ENCODE measurements at places on chromosomes 2 and 18. TPM values are rescaled to one million over a fixed set of nuclear protein-coding genes. Genes with fewer than 3 reads are reported as not detected.
A peak's percentile ranks its signal among the peaks of the same experiment; 100 is the strongest.

GRCh38 chr18:47247036-47247415 lies 4.4 kb downstream of the SKOR2 start:
- DNase-seq: no peak
- H3K4me1 ChIP-seq: peaks cover 4% of the 10 kb centered on the region
- H3K4me3 ChIP-seq: no peak overlapping the region
- H3K27me3 ChIP-seq: peaks cover 70% of the 10 kb centered on the region
- H3K27ac ChIP-seq: no peak overlapping the region

GRCh38 chr2:60527762-60528161 lies 25.7 kb downstream of the BCL11A start:
- peak overlapping the region; percentile 45 for H3K27ac ChIP-seq
- no peaks in the 10 kb centered on the region for H3K36me3 ChIP-seq
- no peak for DNase-seq

GPR75 gene
- 1.2 TPM for total RNA-seq

DNA sequence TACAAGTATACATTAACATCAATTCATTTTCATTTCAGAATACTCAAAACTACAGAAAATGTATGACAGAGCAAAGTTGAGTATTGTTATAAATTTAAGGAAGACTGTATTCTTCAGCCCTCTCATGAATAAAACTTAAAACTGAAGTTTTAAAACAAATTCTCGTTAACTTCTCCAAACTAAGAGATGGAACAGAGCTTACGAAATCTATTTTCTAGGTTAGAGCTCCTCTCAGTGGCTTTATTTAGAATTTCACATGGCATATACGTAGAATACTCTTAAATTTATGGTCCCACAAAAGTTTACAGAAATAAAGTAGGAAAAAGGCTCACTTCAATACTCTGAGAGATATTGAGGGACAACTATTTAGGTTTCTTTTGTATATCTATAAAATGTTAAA lies 612.1 kb downstream of the KCNJ3 start:
- no peak overlapping the region for H3K27ac ChIP-seq
- H3K36me3 ChIP-seq: no peaks in the 10 kb centered on the region
- peaks cover 8% of the 10 kb centered on the region for H3K27me3 ChIP-seq
- no peak overlapping the region for H3K4me3 ChIP-seq
- DNase-seq: no peak
- H3K4me1 ChIP-seq: no peaks in the 10 kb centered on the region

GRCh38 chr2:239465017-239466001 lies 64.5 kb upstream of the HDAC4 start:
- no peak overlapping the region for H3K4me3 ChIP-seq
- no peak for DNase-seq
- peak overlapping the region; percentile 57 for H3K27ac ChIP-seq
- no peaks in the 10 kb centered on the region for H3K36me3 ChIP-seq
- peaks cover 22% of the 10 kb centered on the region for H3K4me1 ChIP-seq

DNA sequence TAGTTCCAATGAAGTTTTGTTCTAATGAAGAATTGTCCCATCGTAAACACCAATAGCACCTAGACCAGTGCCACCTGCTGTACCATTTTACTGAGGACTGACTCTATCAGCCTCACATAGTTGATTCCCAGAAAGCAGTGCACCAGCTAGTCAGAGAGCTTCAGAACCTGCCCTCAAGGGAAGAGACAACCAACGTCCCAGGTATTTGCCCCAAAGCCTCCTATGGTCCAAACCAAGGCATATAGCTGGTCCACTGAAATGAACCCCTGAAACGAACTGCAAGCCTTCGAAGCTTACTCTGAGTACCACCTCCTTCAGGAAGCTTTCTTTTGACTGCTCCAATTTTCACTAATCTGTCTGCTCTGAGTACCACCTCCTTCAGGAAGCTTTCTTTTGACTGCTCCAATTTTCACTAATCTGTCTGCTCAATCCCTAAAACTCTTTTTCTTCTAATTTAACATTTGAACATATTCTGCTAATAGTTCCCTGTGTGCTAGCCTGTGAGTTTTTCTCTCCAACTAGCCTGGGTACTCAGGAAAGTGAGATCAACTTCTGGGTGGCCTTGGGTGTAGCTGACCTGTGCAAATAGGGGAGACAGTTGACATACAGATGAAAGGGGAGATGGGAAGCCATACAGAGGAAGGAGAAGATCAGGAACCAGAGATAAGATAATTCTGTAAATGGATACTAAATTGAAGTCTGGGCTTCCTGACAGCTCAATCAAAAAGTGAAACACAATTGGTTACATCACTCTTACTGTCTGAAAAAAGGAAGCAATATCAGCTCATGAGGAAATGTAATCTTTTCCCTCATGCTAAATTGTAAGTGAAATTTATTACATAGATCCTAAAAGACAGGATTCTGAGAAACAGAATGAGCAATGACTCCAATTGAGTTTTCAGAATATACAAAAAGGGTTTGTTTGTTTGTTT lies 33.5 kb upstream of the EML4 start:
- H3K4me1 ChIP-seq: peaks cover 76% of the 10 kb centered on the region
- no peak overlapping the region for H3K27ac ChIP-seq
- no peak for DNase-seq

GRCh38 chr2:49988276-49988675 lies 834.0 kb upstream of the FSHR start:
- no peak overlapping the region for H3K4me3 ChIP-seq
- no peaks in the 10 kb centered on the region for H3K36me3 ChIP-seq
- no peaks in the 10 kb centered on the region for H3K4me1 ChIP-seq
- DNase-seq: no peak
- H3K27me3 ChIP-seq: no peaks in the 10 kb centered on the region
- no peak overlapping the region for H3K27ac ChIP-seq

DNA sequence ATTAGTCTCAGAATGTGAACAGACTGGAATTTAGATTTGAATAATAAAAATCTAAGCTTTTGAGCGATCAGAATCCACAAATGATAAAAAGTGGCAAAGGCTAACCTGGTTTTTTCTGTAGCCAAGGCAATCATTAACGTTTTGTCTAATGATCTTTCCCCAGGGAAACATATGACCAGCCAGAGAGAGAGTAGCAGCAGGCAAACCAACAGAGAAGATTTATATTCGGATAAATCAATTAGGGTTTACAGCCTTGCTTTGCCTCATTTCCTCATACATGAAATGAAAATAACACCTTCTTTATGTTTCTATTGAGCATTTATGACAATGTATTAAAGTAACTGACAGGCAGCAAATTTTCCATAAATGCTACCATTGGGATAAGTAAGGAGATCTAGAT lies 14.5 kb downstream of the TIA1 start:
- H3K27me3 ChIP-seq: no peaks in the 10 kb centered on the region
- H3K4me3 ChIP-seq: no peak overlapping the region
- peaks cover 20% of the 10 kb centered on the region for H3K36me3 ChIP-seq
- DNase-seq: no peak
- no peak overlapping the region for H3K27ac ChIP-seq
- no peaks in the 10 kb centered on the region for H3K4me1 ChIP-seq

NOP58 gene
- total RNA-seq: 32.3 TPM

Data from chondrocyte (in vitro differentiated cells).